ENCODE measurements at places on chromosomes 7 and 10. TPM values are rescaled to one million over a fixed set of nuclear protein-coding genes. Genes with fewer than 3 reads are reported as not detected.
A peak's percentile ranks its signal among the peaks of the same experiment; 100 is the strongest.

The KDM7A gene
- total RNA-seq = 33.7 TPM

GRCh38 chr7:47498229-47499056 is 83.5 kb downstream of the TNS3 start:
- DNase-seq = no peak

The OR13A1 gene
- total RNA-seq = not detected

The ARHGAP19 gene
- total RNA-seq = 4.6 TPM

DNA sequence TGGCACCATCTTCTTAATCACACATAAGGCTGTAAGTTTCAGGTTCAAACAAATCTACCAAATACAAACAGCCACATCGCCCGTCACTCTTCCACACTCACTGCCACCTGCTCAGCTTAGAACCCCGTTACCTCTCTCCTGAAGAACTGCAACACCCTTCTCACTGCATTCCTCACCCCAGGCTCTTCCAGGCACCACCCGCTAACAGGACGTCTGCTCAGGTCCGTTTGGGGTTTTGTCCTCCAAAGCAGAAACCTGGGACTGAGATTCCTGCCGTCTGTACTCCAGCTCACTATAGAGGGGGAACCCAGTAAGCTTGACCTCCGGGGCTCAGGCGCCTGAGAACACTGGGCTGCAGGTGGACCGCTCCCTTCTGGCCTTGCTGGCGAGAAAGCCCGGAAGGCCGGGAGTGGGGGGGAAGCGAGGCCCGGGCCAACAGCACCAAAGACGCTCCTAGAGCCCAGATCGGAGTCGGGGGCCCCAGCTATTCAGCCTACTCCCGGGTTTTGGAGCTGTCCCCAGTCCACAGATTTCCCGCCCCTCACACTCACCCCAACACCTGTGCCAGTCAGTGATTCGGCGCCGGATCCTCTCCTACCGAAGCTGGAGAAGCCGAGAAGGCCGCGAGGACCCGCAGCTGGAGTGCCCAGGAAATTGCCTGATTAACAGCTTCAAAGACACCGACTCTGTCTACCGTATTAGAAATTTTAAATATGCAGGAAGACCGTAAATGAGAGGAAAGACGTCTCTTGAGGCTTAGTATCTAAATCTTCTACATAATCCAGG is at the start of gene AP3M1:
AP3M1 (minus strand) TSS at position 625 of the 786 bp plus-strand sequence. CDS start 12,449 bp downstream, outside the sequence.
- peak; percentile 64 for DNase-seq

The TNRC18 gene
- total RNA-seq = 26.0 TPM

- no peak for DNase-seq
Measured at GRCh38 chr10:88409236-88409635, 173.9 kb downstream of the RNLS start.

DNA sequence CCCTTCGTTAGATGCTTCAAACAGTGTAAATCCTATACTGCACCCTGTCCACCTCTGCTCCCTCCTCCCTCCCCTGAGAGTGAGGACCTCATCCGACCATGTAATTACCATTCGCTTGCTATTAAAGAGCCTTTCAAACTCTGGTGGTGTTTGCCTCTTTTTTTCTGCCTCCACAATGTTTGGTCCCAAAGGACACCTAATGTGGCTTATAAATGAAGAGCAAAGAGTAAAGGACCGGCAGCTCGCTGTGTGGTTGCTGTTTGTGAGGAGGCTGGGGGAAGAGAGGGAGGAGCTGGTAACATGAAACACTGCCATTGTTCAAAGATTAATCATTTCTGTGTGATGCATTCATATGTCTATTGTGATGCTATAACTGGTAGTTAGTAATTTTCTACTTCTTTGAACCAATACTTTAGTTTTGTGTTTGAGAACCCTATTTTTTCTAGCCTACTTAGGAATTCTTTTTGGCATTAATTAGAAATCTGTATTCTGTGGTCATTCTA is 27.9 kb downstream of the MTURN start:
- DNase-seq = no peak

GRCh38 chr10:22379059-22379458 is 33.8 kb downstream of the SPAG6 start:
- DNase-seq = no peak

The SLC18A3 gene
- not detected for total RNA-seq

The ADGRA1 gene
- total RNA-seq = not detected

DNA sequence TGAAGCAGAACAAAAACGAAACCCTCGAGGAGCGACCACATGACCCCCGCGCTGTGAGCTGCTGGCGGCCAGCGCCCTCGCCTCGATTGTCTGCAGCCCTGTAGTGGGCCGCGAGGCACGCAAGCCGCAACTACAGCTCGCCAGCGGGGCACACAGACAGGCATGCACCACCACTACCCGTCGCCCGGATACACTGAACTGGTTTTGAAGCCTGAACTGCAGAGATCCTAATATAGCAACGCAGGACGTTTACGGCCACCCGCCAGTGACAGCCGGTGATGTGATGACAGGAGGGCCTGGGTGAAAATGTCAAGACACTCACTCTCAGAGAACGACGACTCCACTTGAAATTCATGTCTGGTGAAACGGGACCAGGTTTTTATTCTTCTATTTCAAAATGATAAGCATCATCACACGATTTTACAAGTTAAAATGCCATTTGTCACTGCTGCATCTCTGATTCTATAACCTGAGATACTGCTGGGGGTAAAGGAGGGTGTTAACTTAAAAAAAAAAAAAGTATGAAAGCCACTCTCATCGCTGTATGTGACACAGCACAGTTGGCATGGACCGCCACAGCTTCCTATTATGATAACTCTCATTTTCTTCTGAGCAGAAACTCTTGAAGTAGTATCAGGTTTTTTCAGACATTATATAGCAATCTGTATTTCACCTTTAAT is 120.3 kb upstream of the DIP2C start:
- DNase-seq = no peak

GRCh38 chr10:73263693-73264347 is 11.4 kb upstream of the MRPS16 start:
- DNase-seq = no peak

DNA sequence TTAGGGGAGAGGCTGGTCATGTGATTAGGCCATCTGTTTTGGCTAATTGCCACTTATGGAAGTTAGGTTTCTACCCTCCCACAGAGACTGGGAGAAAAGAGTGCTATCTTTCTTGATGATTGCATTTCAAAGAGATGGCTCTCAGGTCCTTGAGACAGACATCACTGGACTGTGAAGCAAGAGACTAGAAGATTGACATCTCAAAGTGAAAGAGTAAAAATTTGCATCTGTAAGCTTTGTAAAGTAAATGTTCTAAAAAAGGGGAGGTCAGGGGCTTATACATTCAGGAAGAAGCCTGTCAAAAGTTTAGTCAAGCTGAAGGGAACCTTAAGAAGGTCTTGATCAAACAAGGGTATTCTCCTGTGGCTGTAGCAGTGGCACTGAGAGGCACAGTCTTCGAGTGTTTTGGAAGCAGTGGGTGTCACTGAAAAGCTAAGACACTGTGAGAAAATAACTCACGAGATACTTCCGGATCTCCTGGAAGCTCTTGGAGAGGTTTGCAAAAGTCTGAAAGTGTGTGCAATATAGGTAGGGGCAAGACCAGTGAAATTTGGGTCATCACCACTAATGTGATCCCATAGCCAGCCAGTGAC is 342.1 kb downstream of the PHF14 start:
- no peak for DNase-seq

The RTKN2 gene
- total RNA-seq = 0.09 TPM

GRCh38 chr10:132094581-132095234 is 29.0 kb downstream of the JAKMIP3 start:
- DNase-seq = no peak

DNA sequence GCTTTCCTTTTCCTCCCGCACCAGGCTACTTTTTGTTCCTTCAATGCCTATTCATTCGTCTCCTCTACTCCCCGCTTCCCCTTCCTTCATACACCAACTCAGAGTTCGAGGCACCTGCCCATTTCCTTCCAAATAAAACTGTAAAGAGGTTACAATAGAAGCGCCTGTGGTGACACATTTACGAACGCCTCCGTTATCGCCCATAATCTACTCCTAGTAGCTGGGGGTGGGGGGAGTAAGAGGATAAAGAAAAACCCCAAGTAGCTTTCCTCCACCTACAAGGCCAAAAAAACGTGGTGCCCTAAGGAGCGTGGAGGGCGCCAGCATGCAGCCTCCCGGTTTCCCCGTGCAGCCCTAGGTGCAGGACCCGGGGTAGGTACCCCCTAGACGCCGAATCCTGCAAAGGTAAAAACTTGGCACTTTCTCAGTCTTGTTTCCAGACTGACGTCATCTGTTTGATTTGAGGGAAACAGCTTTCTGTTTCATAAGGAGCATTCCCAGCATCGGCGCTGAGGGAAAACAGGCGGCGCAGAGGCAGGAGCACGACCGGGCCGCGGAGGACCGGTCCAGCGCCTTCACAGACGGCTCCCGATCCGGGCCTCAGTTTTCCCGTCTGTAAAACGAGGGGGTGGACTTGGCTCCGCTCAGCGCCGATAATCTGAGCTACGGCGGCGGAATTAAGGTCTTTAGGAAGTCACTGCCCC is 922 bp downstream of the PPA1 start:
- DNase-seq = no peak

The FLNC gene
- total RNA-seq = 13.7 TPM

The AOC1 gene
- not detected for total RNA-seq

- DNase-seq = no peak
Measured at GRCh38 chr7:79489371-79489770, 35.9 kb upstream of the MAGI2 start.

- no peak for DNase-seq
Measured at GRCh38 chr10:58773341-58773740, 260.7 kb downstream of the BICC1 start.

The TCAF1 gene
- 29.3 TPM for total RNA-seq

DNA sequence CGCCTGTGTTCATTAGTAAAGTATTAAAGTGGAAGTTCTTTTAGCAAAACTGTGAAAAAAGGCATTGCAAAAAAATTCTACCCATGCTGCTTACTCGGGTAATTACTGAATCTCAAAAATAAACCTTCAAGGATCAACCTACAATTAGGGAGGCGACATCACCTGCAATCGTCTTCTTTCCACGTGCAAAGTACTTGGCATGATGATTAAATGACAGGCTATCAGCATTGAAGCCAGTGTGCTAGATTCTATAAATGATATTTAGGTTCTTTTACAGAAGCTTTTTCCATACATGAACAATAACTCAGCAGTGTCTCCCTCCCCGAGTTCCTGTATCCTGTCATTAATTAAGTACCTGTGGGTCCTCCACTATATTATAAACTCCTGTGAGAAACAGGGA is 105.8 kb downstream of the SFMBT2 start:
- DNase-seq = no peak

- no peak for DNase-seq
Measured at GRCh38 chr10:79376078-79376628, 28.9 kb downstream of the PPIF start.

The LIPM gene
- not detected for total RNA-seq

The WNT8B gene
- total RNA-seq = not detected

- no peak for DNase-seq
Measured at GRCh38 chr10:67076144-67076543, 150.3 kb downstream of the LRRTM3 start.

The PNLIPRP1 gene
- not detected for total RNA-seq

The ACSL5 gene
- total RNA-seq = 58.8 TPM

- DNase-seq = no peak
Measured at GRCh38 chr10:126087153-126087680, 190.9 kb downstream of the FANK1 start.

DNA sequence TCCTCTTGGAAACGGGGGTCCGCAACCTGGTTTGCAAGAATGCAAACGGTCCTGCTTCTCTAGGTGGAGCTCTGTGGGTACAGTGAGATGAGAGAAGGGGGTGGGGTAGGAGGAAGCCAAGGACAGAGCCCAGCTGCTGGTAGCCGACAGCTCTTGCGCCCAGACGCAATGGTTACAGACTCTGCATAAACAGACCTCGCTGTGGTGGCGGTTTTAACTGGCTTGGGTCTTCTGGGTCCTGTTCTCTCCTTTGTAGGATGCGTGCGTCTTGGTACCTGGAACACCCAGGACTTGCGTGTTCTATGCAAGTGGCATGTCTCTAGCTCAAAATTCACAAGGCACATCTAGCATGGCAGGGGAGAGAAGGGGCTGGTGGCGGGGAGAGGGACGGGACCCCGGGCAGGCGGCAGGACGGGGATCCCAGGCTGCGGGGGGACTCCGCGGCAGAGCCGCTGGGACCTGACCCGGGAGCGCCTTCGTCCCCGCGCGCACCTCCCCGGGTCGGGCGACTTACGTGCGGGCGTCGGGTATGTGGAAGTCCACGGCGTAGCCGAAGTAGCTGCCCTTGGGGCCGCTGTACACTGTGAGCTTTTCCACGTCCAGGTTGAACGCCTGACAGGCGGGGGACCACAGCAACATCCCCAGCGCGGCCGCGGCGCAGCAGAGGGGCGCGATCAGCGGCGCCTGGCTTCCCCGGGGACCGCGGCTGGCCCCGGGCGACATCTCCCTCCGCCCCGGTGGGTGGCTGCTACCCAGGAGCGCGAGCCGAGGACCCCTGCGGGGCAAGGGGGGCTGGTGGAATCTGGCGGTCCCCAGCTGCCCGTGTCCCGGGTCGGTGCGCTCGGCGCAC is 448 bp downstream of the ITGA8 start:
- DNase-seq = no peak

- DNase-seq = no peak
Measured at GRCh38 chr7:101934618-101935017, 117.2 kb downstream of the CUX1 start.

DNA sequence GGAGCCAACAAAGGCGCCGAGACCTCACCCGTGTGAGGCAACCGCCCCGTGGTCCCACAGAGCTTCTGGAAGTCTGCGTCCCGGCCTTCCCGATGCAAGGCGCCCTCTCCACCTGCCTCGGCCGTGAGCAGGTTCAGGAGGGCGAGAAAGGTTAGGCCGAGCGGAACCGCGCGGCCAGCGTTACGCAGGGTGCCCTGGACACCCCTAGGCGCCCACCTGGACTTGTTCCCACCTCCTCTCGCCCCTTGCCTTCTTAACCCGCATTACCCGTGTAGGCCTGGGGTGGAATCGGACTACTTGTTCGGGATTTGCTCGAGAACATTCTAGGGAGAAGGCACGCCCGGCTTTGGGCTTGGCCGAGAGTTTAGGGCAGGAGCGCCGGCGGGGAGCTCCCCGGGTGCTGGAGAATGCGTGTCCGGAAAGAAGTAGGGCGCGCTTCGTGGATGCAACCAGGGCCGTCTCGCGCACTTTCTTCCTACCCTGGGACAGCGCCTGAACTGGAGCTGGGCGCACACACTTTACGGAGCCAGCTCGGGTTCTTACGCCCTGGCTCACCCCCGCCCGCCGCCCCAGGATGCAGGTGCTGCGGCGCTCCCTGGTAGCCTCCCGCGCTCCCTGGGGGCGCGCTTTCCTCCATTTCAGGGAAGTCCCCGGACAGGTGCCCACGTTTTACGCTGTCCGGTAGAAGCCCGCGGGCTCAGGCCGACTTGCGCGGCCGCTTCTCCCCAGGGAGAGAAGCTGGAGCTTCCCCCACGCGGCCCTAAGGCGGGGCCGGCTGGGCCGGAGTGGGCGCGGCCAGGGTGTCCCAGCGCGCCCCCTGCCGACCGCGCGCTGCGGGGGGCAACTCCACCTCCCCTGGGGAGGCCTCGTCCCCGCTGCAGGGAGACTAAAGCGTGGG is 74.5 kb downstream of the INSIG1 start:
- DNase-seq = no peak

The CCDC7 gene
- 33.3 TPM for total RNA-seq

DNA sequence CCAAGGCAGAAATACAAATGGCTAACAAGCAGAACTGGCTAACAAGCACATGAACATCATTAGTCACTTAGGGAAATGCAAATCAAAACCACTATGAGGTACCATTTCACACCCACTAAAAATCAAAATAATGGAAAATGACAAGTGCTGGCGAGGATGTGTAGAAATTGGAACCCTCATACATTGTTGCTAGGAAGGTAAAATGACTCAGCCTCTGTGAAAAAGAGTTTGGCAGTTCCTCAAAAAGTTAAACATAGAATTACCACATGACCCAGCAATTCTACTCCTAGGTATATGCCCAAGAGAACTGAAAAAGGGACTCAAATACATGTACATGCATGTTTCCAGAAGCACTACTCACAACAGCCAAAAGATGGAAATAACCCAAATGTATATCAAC is 52.8 kb upstream of the ANAPC16 start:
- no peak for DNase-seq

Data from omental fat pad (tissue), 4 donors.